Caco-2 (cell line): ENCODE measurements at places on chromosomes 11 and 22. TPM values are rescaled to one million over a fixed set of nuclear protein-coding genes. Genes with fewer than 3 reads are reported as not detected.

OR2AG1 gene
- total RNA-seq, result not detected in 2 replicates

TRIM48 gene
- total RNA-seq, result not detected in 2 replicates

OR4D5 gene
- total RNA-seq, result not detected in 2 replicates

PATE1 gene
- total RNA-seq, result not detected in 2 replicates

CLMP gene
- total RNA-seq, result 44.0 and 58.9 TPM in 2 replicates

OR52A1 gene
- not detected in 2 replicates for total RNA-seq
